ENCODE measurements at places on chromosomes 6 and 20. TPM values are rescaled to one million over a fixed set of nuclear protein-coding genes. Genes with fewer than 3 reads are reported as not detected.

GRCh38 chr6:117267766-117268534, 2.6 kb downstream of the VGLL2 start:
- DNase-seq = no peak

DNA sequence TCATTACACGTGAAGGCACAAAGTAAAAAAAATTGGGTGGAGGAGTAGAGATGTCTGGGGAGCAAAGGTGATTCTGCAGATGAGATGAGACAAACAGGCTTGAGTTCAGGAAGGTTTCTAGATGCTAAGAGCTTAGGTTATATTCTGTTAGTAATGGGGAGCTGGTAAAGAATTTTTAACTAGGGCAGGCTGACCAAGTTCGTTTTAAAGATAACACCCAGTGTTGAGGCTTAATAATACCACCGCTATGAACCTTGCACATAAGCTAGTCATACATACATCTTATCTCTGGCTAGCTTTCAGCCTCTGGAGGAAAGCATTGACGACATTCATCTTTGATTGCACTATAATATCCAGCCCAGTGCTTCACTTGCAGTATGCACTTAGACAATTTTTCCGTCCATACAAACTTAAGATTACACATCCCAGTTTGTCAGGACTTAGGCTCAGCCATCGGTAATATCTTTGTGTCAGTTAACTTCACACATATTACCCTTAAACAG, 12.1 kb downstream of the NHSL1 start:
- DNase-seq = no peak

- DNase-seq = no peak
These were observed 140.3 kb downstream of the CDC5L start for GRCh38 chr6:44527583-44528369.

The MCM8 gene
- 29.0 TPM for total RNA-seq

The PABPC1L gene
- 8.0 TPM for total RNA-seq

GRCh38 chr6:21836772-21837425, 243.3 kb downstream of the SOX4 start:
- no peak for DNase-seq
